MCF 10A (cell line): ENCODE measurements at places on chromosomes 7 and 10. TPM values are rescaled to one million over a fixed set of nuclear protein-coding genes. Genes with fewer than 3 reads are reported as not detected.

The BMPER gene
- 0.40 TPM in 1 of 2 replicates, not detected in the other for total RNA-seq

The SLIT1 gene
- total RNA-seq = 0.02 TPM in 1 of 2 replicates, not detected in the other

- H3K27ac ChIP-seq = no peak overlapping the region
- no peaks in the 10 kb centered on the region for H3K36me3 ChIP-seq
- no peaks in the 10 kb centered on the region for H3K4me1 ChIP-seq
- no peak for DNase-seq
- no peaks in the 10 kb centered on the region for H3K27me3 ChIP-seq
These were observed 250.4 kb downstream of the FZD1 start for GRCh38 chr7:91514591-91514990.

- H3K27ac ChIP-seq = no peak overlapping the region
- H3K27me3 ChIP-seq = peaks cover 20% of the 10 kb centered on the region
- no peaks in the 10 kb centered on the region for H3K36me3 ChIP-seq
- H3K4me1 ChIP-seq = no peaks in the 10 kb centered on the region
These were observed 51.4 kb downstream of the NPS start for GRCh38 chr10:127600479-127600878.
